Activated CD4-positive, alpha-beta T cell treated with anti-CD3 and anti-CD28 coated beads, Interleukin-2, amount 10 ng/mL, durations not matched to agents 24 days and 14 days (primary cell): ENCODE measurements at places on chromosomes 3 and 15.

GRCh38 chr3:179196098-179196497, 47.9 kb downstream of the PIK3CA start:
- peak; percentile 80 for DNase-seq

DNA sequence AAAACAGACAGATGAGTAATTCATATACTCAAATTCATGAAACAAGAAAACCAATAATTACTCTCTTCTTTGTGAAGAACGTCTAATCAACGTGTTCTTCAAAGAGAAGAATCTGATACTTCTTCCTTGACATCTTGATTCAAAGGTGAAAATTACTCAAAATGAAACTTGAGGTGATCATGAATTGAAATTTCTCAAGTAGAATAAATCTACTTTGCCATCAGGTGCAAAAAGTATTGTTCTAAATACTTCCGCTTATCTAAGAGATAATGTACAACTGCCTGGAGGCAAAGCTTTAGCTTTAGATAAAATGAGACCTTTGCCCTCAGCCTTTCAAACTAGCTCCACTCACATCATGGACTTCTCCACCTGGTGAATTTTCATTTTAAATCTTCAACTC, 13.9 kb upstream of the XXYLT1 start:
- no peak for DNase-seq

- DNase-seq, result no peak
Observed at GRCh38 chr15:98678484-98678883, 30.1 kb downstream of the IGF1R start.

- DNase-seq, result no peak
Observed at GRCh38 chr15:93486407-93487117, 397.6 kb upstream of the RGMA start.

DNA sequence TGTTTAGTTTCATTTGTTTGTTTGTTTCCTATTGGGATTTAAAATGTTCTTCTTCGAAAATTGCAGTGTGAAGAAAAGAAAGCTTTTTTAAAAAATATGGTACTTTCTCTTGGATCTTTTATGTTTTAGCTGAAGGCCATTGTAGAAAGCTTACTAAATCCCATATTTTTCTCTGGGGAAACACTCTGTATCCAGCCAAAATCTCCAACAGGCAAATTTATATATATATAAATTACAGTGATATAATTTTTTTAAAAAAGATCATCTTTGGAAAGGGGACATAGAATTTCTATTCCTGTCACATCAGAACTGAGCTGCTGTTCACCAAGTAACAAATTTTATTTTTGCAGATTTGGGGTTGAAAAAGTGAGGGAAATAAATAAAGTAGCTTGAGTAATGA, 19.6 kb upstream of the EPHA3 start:
- no peak for DNase-seq

DNA sequence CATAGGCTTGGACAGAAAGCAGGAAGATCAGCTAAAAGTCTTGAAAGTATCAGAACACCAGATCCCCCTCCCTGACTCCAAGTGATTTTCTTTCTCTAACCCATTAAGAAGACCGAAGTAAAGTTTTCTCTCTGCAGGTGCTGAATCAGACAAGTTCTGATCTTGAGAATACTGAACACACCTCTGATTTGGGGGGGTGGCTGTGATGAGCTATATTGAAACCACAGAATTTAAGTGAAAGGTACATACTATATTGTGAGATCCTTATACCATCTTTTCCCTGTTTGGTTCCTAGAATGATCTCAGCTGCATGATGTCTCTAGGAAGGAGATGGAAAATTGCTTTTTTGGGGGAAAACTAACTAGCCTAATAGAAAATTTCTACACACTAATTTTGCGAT, 196.0 kb downstream of the DIPK2A start:
- peak; percentile 29 for DNase-seq

DNA sequence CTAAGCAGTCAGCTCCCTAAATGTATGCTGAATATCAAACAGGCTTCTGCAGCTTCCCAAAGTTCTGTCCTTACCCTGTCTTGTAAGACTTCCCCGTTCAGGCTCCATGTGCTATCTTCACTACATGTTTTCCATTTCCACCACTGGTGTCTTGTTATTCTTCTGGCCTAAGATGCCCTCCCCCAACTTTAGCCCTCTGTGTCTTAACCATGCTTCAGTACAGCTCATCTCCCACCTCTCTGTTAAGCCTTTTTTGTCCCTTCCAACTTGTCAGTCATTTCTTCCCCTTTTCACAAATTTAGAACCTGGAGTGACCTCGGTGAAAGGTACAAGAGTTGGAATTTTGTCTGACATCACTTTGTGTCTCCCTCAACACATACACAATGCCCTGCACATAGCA, 151.7 kb upstream of the TBL1XR1 start:
- no peak for DNase-seq

DNA sequence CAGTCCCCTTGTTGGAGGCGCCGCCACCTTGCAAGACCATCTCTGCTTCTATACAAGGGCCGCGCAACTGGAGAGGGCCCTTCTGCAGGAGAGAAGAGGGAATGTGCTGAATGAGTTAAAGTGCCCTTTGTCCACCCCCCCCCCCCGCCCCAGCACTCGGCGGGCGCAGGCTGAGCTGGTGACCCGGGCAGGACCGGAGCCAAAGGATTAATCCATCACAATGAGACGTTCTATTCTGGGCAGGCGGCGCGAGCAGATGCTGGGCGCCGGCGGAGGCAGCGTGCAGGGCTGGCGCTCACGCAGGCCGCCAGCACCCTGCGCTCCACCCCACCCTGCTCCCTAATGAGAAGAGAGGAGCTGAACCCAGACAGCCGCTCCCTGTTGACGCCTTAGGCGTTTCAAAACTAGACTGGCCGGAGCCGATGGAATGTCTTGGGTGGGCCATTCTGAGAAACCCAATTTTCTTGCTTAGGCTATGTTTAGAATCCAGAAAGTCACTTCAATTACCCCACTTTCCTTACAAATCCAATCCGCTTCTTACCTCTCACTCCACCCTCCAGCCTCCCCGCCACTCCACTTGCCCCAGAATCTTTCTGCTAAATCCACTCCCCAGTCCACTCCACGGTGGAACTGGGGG, 32.9 kb downstream of the GJD2 start:
- no peak for DNase-seq

GRCh38 chr15:47246317-47246716, 471.0 kb upstream of the SEMA6D start:
- no peak for DNase-seq
